Activated naive CD4-positive, alpha-beta T cell treated with anti-CD3 and anti-CD28 coated beads for 36 hours (primary cell): ENCODE measurements at places on chromosomes 1 and 21. TPM values are rescaled to one million over a fixed set of nuclear protein-coding genes. Genes with fewer than 3 reads are reported as not detected.

The HUNK gene
- 0.20 TPM for total RNA-seq

DNA sequence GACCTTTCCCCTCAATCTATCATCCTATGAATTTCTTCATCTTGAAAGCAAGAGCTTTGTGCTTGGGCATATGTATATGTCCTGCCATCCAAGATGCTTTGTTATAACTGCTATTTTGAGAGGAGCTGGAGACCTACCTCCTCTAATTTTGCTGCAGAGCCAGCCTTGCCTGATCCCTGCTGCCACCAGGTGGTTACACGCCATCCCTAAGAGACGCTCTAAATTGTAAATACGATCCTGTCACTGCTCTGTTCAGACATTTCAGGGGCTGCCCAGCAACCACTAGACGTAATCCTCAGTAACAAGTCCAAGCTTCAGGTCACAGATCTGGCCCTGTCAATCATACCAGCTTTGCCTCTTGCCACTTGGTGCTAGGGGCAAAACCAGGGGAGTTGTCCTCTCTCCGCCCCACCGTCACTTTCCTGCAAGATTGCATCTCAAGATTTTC is 32.9 kb downstream of the GPA33 start:
- peak; percentile 76 for DNase-seq

DNA sequence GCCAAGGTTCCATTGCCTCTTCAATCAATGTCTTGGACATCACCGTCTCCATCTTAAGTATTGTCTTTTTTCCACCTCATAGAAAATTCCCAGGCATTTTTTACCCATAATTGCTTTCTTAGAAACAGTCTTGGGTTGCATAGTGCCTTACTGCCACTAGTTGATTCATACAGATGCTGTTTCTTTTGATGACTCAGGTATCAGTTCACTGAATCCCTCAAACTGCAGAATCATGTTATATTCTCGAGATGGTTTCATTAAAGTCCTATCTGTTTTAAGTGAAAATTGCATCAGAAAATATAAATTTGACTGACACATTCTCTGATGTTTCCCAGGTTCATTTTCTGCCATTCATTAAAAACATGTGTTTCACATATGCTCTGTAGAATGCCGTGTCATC is 1489.1 kb downstream of the BRINP3 start:
- DNase-seq, result no peak

The AADACL4 gene
- total RNA-seq, result not detected

GRCh38 chr1:94351481-94351880 is 66.7 kb upstream of the ABCD3 start:
- DNase-seq, result no peak

The CD247 gene
- total RNA-seq, result 78.3 TPM

The TAS1R3 gene
- total RNA-seq, result 0.10 TPM

GRCh38 chr1:183551924-183552323 is 38.3 kb downstream of the NCF2 start:
- no peak for DNase-seq

DNA sequence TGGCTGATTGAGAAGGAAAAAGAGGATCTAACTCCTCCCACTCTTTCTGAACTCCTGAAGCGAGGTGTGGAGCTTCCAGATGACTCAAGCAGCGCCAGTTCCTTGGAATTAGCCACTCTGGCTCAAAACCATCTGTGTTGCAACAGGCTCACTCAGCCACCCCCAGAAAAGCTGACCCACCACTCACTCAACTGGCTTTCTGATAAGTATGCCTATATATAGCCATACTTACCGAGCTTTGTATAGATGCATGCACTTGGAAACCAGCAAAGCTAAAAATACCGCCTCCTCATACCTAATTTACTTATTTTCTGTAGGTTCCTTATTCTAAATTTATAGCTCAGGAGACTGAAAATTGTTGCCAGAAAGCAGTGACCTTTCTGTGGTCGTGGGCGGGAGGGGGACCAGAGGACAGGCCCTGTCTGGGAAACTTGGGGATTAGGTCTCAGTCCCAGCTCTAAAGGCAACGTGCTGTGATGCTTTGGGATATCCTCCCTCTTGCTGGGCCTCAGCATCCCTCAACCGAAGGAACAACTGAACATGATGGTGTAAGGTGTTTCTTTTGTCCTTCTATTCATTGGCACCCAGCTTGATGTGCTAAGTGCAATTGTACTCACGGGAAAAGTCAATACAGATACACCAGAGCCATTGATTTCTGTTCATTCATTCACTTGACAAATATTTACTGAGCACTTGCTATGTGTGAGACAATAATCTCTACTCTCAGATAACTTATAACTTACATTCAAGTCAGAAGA is 65.7 kb downstream of the NENF start:
- DNase-seq, result no peak
